ENCODE measurements at places on chromosomes 2 and 18.

DNA sequence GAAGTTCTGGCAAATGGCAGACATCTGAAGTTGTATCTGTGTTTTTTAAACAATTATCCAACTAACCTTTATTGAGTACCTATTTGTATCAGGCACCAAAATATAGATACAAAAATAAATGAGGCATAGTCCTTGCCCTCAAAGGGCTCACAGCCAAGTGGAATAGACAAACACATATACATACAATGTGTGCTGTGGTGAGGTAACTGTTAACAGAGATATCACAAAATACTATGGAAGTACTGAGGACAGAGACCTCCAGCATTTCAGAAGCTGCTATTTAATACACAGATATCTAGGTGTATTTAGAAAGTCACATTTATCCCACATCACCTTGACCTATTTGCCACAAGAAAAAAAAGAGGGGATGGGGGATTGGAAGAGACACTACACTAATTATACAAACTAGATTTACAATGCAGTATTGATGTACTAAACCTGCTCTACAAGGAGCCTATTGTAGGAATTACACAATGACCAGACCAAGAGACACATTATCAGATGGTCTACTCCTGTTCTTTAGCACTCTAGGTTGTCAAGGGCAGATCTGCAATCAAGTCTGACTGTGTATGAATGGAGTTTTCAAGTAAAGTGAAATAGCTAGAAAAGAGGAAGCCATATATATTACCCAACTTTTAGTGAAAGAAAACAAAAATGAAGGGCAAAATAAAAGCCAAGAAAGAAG lies 62.2 kb downstream of the SPIRE1 start:
- no peak for DNase-seq

DNA sequence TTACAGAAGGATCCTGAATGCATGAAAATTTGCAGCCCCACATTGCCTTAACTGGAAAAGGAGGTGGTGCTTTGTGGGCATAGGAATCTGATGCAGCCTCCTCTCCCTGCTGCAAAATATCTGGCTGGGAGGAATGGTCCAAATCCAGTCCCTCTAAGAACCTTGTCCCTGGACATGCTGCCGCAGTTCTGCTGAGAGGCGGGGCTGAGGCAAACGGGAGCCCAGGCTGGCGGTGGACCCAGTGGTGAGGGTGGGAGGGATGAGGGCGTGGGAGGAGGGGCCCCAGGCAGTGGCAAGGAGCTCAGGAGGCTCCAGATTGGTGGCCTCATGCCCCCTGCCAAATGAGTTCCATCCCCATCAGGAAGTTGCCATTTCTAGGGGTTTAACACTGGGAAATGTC lies 36.2 kb downstream of the ZAP70 start:
- DNase-seq = no peak

GRCh38 chr2:164542581-164543021 lies 78.7 kb downstream of the GRB14 start:
- DNase-seq = no peak

GRCh38 chr18:27428120-27428519 lies 243.0 kb upstream of the CHST9 start:
- no peak for DNase-seq

- DNase-seq = peak; percentile 9
Observed at GRCh38 chr2:31813016-31813415, 197.8 kb downstream of the MEMO1 start.

DNA sequence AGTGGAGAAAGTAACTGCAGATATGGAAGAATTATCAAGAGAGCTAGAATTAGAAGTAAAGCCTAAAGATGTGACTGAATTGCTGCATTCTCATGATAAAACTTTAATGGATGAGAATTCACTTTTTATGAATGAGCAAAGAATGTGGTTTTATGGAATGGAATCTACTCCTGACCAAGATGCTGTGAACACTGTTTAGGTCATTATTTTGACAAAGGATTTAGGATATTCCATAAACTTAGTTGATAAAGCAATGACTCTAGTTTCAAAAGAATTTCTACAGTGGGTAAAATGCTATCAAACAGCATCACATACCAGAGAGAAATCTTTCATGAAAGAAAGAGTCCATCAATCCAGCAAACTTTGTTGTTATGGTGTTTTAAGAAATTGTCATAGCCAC lies 1317.7 kb upstream of the ACVR2A start:
- no peak for DNase-seq

GRCh38 chr2:200741468-200742202 lies 70.1 kb upstream of the BZW1 start:
- no peak for DNase-seq

GRCh38 chr18:24426073-24426397 lies 435 bp upstream of the IMPACT start:
- DNase-seq = no peak

DNA sequence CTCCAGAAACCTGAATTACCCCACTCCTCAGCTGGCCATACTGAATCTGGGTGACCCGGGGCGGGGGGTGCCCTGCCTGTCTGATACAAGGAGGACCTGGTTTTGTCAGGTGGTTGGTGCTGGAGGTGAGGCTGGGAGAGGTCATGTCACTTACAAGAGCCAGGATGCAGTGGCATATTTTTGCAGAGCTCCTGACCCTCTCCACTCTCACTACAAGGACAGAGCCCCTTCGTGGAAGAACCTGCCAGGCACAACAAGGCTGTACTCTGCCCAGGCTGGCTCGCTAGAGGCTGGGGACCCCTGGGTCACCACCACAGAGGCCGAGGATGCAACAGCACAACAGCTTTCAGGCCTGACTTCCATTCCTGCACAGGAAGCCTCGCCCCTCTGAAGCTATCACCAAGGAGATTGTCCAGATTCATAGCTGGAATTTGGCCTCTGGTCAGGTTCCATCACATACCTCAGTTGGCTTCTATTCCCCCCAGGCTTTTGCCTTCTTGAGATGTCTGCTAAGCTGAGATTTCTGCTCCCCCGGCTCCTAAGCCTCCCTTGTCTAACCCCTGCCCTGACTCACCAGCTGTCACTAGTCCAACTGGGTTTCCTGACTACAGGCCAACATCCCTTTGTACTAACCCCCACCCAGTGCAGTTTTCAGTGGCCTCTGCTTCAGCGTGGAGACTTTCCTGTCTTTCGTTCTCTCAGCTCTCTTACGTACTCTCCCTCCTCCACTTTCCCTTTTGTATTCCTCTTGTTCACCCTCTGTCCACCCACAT lies 132.5 kb upstream of the EPAS1 start:
- DNase-seq = no peak

GRCh38 chr2:1970341-1970740 lies 226.0 kb upstream of the PXDN start:
- DNase-seq = no peak

DNA sequence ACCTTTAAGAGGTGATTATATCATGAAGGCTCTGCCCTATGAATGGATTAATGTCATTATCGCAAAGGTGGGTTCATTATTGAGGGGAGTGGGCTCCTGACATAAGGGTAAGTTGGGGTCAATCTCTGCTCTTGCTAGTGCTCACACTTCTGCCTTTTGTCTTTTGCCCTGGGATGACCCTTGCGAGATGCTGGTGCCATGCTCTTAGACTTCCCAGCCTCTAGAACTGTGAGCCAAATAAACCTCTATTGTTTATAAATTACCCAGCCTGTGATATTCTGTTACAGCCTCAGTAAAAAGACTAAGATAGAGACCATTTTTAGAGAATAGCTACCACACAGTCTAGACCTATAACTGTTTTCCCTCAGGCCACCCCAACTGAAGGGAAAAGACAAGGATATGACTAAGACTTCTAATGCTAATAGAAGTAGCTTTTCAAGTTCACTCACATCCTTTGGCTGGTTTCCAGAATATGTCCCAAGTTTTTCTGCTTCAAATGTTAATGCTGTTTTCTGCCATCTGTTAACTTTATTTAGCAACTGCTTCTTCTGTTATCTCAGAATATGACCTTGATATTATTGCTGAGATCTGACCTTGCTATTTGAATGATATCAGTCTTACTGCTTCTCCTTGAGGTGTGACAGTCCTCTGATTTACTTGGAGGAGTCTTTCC lies 65.1 kb upstream of the STAM2 start:
- DNase-seq = no peak
